Glutamatergic neuron (in vitro differentiated cells): ENCODE measurements at places on chromosomes 11 and 22. TPM values are rescaled to one million over a fixed set of nuclear protein-coding genes. Genes with fewer than 3 reads are reported as not detected.

DNA sequence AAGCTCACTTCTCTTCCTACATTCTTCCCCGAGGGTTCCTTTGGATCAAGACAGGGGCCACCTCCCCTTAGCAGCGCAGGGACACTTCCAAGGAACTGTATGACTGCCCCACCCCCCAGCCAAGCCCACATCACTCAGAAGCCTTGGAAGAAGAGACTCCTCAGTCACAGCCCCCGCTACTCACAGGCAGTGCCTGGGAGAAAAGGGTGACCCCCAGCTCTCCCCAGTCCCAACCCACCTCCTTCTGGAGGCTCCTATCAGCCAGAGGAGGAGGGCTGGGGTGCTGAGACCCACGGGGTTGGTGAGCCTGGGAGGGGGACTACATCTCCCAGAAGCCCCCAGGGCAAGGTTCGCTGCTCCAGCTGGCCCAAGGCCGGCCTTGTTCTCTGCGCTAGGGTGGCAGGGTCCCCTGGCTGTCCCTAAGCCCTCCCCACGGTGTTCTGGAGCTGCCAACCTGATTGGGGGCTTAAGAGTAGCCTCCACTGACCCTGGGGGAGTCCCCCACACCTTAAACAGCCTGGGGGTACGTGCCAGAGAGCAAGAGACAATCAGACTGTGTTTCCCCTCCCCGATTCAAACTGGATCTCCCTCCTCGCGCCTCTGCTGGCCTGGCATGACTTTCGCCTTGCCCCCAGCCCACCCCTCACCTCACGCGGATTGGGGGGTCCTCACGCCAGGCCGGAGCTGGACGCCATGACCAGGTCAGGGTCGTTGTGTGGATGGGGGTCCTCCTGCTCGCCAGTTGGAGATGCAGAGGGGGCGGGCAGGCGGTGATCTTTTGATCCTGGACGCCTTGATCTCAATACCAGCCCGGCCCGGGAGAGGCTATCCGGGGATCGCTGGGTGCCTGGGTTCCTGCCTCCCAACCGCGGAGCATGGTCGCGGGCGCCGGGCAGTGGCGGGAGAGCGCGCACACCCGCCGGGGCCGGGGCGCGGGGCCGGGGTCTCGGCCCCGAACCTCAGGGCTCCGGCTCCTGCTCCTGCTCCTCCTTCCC, 838 bp downstream of the BCL9L start:
- DNase-seq = peak; percentile 82

GRCh38 chr22:26756675-26757293, 99.4 kb downstream of the MIAT start:
- peak; percentile 74 for DNase-seq

DNA sequence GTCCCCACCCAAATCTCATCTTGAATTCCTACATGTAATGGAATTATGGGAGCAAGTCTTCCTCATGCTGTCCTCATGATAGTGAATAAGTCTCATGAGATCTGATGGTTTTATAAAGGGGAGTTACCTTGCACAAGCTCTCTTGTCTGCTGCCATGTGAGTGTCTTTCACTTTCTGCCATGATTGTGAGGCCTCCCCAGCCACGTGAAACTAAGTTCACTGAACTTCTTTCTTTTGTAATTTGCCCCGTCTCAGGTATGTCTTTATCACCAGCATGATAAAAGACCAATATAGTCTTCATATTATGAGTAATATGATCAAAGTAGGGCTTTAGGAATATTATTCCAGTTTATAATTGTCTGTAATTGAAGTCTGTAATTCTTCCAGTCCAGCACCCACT, 86.3 kb upstream of the ANO5 start:
- no peak for DNase-seq

- DNase-seq = no peak
These were observed 6.4 kb upstream of the TTLL8 start for GRCh38 chr22:50064453-50064852.

DNA sequence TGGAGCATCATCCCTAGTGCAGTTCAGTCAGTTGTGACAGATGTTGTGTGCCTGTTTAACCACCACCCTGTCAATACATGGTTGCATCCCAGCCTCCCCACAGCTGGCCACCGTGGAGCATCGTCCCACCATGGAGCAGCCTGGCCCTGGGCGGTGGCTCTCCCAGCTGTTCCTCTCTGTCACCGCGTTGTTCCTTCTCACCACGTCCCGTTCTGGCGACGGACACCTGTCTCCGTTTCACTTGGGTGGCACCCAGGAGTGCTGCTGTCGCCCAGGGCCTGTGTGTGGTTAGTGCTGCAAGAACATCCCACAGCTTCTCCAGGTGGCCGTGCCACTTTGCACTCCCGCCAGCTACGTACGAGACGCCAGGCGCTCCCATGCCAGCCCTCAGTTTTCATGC, 26.5 kb downstream of the MUC6 start:
- DNase-seq = no peak

Gene UCP3
- total RNA-seq = 7.6 TPM

Gene KRTAP5-1
- total RNA-seq = not detected

Gene SEPTIN3
- 216 TPM for total RNA-seq

GRCh38 chr22:42848941-42849550, 8.0 kb downstream of the ARFGAP3 start:
- DNase-seq = no peak

Gene IL17REL
- total RNA-seq = not detected

- no peak for DNase-seq
These were observed 243.5 kb upstream of the ANO3 start for GRCh38 chr11:26088391-26088790.

Gene OR6A2
- 0.56 TPM for total RNA-seq

GRCh38 chr11:76339221-76339620, 41.7 kb downstream of the THAP12 start:
- DNase-seq = no peak

Gene IGSF9B
- 209 TPM for total RNA-seq

DNA sequence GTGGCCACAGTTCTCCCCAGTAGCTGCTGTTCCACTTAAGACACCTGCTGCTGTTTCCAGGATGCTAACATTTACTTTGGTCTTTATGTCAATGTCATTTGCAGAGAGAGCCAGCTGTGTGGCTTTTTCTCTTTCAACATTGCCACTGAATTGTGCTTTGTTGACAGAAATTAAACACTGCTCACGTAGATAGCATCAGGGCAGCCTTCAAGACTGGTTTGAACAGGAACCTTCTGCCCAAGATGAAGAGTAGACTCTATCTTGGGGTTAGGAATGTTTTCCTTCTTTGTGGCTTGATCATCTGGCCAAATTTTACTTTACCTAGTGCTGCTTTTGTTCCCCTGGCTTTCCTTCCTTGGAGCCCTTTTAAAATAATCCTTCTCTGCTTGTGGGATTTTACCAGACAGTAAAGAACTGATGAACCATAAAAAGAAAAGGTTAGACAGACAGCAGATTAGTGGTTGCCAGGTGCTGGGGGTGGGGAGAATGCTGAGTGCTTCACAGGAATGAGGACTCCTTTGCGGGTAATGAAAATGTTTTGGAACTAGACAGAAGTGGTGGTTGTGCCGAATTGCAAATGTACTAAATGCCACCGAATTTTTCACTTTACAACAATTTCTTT, 22.7 kb upstream of the XBP1 start:
- no peak for DNase-seq

GRCh38 chr22:26273011-26273675, 103.9 kb downstream of the SEZ6L start:
- no peak for DNase-seq

- no peak for DNase-seq
These were observed 12.1 kb upstream of the BAIAP2L2 start for GRCh38 chr22:38122616-38123015.

DNA sequence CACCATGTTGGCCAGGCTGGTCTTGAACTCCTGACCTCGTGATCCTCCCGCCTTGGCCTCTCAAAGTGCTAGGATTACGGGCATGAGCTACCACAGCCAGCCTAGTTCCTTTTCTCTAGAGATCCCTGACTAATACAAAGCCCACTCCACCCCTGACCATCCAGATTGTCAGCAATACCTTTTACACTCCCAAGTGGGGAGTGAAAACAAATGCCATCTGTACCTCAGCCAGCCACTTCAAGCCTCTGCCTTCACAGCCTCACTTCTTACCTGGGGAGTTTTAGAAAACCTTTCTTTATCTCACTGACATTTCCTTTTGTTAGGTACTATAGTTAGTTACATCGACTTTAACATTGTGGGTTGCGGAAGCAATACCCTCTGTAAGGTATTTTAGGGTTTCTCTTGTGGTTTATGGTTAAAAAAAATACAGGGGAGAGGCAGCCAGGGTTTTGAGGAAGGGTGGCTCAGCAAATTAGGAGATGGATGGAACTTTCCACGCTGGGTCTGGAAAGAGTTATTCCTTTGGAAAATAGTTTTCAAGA, 8.9 kb downstream of the TOM1 start:
- DNase-seq = no peak

DNA sequence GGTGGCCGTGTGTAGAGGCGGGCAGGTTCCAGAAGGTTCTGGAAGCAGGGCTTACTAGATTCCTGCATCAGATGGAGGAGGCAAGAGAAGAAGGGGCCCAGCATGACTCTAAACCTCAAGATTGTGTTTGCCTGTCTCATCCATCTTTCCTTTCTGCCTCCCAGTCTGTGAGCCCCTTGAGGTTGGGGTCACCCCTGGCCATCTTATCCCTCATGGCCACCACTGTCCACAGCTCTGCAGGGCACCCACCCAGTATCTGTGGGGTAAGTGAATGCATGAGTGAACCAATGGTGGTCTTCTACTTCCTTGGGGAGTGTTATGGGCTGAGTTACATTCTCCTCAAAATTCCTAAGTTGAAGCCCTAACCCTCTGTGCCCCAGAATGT, 79.3 kb downstream of the MYEOV start:
- no peak for DNase-seq
